ENCODE measurements at places on chromosomes 11 and 22.

- no peak for DNase-seq
Observed at GRCh38 chr22:32489377-32489776, 14.8 kb downstream of the FBXO7 start.

DNA sequence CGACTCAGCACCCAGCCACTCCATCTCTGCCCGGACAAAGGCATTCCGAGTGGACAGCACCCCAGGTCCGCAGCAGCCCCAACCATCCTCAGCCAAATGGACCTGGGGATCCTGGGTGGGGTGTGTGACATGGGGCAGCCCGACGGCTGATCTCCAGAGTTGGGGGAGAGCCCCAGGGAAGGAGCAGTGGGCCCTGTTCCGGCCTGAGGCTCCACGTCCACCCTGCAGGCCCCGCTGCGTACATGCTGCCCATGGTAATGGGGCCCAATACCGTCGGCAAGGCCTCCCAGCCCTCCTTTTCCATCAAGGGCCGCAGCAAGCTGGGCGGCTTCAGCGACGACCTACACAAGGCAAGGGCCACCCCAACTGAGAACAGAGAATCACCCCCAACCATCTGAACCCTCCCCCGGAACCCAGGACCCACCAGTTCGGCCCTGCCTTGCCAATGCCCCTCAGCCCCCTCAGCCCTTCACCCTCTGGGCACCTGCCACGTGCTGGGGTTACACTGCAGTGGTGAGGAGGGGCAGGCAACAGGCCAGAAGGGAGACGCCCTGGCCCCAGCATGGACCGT lies 5.4 kb downstream of the SCGB1C1 start:
- no peak for DNase-seq

DNA sequence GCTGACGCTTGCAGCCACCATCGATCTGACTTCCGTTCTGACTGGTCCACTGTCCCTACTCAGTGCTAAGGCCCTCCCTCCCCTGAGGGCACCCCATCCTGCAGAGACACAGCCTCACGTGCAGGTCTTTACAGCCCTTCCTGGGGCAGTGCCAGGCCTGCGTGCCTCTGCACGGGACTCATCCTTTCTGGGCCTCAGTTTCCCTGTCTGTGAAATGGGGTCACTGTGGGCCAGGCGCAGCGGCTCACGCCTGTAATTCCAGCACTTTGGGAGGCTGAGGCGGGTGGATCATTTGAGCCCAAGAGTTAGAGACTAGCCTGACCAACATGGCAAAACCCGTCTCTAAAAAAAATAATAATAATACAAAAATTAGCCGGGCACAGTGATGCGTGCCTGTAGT lies 17.8 kb upstream of the PARVG start:
- no peak for DNase-seq

- no peak for DNase-seq
Observed at GRCh38 chr11:111259896-111260295, 14.4 kb downstream of the POU2AF2 start.

DNA sequence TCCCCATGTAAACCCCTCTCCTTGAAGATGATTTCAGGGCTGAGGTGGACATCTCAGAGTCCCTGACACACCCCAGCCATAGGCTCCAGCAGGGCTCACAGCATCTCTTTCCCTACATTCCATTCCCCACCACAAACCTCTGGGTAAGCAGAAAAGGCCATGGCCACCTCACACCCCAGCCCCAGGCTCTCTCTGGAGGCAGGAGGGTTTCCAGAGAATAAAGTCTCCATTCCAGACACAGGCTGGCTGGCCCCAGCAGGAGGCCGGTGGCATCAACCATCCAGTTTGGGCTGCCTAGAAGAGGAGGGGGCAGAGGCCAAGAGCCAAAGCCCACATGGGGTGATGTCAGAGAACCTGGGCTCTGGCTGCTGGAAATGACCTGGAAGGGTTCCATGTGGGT lies 61.4 kb downstream of the TP53I11 start:
- no peak for DNase-seq

DNA sequence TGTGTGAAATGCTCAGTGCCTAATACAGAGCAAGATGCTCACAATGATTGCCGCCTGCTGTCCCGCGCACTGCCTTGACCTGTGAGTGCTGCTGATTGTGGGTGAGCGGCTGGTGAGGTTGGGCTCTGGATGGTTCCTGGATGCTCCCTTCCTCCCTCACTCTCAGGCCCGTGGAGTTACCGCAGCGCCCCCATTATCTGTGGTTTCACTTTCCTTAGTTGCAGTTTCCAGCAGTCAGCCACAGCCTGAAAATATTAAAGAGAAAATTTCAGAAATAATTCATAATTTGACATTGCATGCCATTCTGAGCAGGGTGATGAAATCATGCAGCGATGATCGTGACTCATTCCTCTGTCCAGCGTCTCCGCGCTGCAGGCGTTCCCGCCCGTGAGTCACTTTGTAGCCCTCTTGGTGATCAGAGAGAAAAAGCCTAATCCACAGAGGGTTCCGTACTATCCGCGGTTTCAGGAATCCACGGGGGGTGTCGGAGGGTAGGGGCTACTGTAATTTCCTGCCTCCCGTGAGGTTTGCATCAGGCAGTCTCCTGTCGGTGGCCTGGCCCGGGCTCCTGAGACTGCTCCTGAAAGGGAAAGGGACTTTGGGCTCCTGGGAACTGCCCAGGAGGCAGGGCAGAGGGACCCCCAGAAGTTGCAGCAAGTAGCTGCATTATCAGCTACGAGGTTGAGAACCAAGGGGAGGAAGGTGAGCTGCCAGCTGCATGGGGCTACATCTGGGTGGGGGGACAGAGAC lies 10.6 kb downstream of the RPL3 start:
- no peak for DNase-seq

- no peak for DNase-seq
Observed at GRCh38 chr11:124075841-124076651, 34.9 kb upstream of the OR10G7 start.

DNA sequence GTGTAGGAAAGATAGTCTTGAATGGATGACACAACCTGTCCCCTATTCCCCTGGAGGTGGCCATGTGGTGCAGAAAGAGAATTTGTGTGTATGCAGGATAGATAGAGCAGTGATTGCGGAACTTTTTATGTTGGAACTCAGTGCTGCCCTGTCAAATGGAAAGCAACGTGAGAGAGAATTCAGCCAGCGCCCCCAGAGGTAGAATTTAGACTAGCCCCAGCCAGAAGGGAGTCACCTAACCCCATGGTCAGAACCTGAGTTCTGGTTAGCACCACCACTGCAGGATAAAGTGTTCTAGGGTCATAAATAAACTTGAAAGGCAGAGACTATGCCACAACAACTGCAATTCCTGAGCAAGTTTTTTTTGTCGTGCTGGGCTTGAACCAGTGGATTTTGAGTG lies 152.9 kb upstream of the GRIA4 start:
- no peak for DNase-seq

DNA sequence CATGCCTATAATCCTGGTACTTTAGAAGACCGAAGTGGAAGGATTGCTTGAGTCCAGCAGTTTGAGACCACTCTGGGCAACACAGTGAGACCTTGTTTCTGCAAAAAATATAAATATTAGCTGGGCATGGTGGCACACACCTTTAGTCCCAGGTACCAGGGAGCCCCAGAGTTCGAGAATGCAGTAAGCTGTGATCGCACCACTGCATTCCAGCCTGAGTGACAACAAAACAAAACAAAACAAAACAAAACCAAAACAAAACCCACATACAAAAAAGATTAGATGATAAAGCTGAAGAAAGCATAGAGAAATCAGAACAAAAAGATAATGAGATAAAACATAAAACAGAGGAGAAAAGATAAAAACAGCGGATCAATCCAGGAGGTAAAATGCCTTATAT lies 62.1 kb downstream of the TCF20 start:
- DNase-seq, result no peak

GRCh38 chr11:36499315-36499714 lies 10.8 kb downstream of the TRAF6 start:
- no peak for DNase-seq

Measured in stimulated activated CD4-positive, alpha-beta T cell treated with anti-CD3 and anti-CD28 coated beads, TNF-alpha, amount 100 ng/mL, for 4 hours (primary cell).